CD4-positive, alpha-beta T cell treated with Interleukin-6 for 4 hours (primary cell): ENCODE measurements at places on chromosomes 6 and 20.

- no peak for DNase-seq
Observed at GRCh38 chr6:46651006-46651405, 1.6 kb downstream of the CYP39A1 start.

- no peak for DNase-seq
Observed at GRCh38 chr6:122869437-122870024, 80.5 kb downstream of the SMPDL3A start.

- DNase-seq = no peak
Observed at GRCh38 chr20:25588491-25588890, 3.2 kb upstream of the NINL start.

DNA sequence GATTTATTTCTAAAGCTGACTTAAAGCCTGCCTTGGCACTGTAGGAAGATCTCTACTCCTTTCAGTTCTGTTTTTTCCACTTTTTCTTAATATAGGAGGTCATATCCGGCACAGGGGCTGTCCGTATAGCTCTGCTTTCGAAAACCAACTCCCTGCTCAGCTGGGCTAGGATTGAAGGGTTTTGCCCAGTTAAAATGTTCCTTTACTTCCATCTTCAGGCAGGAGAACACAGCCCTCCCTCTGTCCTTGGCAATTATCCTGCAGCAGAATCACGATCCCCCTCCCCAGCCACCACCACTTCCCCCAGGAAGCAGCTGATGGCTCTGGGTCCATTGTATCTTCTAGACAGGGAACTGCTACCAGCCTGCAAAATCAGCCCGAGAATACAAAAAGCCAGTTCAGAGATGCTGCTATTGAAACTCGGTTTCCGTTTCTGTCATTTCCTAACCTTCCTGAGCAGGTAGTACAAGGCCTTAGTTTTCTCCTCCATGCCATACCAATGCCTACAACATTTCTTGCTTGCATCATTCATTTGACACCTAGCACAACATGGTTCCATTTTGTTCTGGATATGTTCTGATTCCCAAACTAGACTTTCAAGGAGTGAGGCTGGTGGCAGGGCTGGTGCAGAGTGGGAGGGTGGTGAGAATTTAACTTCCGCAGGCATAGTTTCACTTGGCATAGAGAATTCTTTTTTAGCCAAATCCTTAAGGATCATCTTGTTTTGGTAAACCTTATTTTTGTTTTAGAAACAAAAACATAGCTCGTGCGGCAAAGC, 53.9 kb downstream of the FAM50B start:
- no peak for DNase-seq

DNA sequence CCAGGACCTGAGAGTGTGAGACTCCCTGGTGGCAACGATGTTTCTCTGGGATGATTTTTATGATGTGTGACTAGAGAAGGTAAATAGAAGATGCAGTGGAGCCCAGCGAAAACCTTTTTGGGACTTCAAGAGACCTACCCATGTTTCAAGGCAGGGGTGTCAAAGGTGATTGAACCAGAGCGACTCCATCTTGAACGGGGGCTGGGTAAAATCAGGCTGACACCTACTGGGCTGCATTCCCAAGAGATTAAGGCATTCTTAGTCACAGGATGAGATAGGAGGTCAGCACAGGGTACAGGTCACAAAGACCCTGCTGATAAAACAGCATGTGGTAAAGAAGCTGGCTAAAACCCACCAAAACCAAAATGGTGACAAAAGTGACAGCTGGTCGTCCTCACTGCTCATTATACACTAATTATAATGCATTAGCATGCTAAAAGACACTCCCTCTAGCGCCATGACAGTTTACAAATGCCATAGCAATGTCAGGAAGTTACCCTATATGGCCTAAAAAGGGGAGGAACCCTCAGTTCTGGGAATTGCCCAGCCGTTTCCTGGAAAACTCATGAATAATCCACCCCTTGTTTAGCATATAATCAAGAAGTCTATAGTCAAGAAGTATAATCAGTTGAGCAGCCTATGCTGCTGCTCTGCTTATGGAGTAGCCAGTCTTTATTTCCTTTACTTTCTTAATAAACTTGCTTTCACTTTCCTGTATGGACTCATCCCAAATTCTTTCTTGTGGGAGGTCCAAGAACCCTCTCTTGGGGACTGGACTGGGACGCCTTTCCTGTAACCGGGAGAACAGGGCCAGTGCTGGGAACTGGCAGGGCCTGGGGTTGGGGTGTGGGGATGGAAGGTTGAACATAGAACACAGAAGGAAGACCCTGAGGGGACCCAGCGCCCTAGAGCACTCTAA, 526.4 kb downstream of the QKI start:
- DNase-seq = no peak

GRCh38 chr6:122832459-122832858, 43.4 kb downstream of the SMPDL3A start:
- DNase-seq = no peak

DNA sequence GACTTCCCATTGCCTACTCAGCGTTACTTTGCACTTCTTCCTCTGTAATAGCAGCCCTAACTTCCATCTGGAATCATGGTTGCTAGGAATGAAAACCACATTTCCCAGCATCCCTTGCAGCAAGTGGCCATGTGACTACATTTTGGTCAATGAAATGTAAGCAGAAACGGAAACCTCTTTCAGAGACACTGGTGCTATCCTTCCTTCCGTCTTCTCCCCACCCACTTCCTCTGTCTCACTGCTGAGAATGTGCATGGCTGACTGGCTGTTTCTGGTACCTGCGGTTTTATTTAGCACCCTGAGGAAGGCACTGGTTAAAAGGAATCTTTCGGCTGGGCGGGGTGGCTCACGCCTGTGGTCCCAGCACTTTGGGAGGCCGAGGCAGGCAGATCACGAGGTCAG, 107.4 kb downstream of the SCML4 start:
- peak; percentile 85 for DNase-seq

GRCh38 chr6:164184410-164184809, 769.9 kb downstream of the QKI start:
- DNase-seq = no peak

- DNase-seq = peak; percentile 32
Observed at GRCh38 chr6:45494416-45495135, 116.8 kb upstream of the SUPT3H start.

- DNase-seq = no peak
Observed at GRCh38 chr20:57231951-57232428, 34.5 kb downstream of the BMP7 start.

DNA sequence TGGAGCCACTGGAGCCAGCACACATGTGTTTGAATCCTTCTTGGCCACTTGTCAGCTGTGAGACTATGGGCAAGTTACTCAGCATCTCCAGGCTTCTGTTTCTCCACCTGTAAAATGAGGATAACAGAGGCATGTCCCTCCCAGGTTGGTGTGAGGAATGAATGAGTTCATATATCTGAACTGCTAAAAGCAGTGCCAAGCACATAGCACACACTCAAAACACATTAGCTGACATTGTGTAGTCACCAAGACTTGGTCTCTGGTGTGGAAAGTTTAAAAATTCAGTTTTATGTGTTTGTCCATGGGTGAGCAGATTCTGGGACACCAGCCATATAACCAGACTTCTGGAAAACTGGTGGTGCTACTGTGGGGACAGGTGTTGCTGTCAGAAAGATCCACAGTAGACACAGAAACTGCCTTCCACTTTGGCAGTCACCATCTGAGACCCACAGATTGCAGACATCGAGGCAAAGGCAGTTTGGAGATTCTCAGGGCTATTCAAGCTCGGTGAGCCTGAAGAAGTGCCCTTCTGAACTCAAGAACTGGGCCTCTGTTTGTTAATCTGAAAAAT, 115.8 kb downstream of the MRPL14 start:
- no peak for DNase-seq

GRCh38 chr6:162198925-162199324, 528.6 kb downstream of the PRKN start:
- DNase-seq = no peak

DNA sequence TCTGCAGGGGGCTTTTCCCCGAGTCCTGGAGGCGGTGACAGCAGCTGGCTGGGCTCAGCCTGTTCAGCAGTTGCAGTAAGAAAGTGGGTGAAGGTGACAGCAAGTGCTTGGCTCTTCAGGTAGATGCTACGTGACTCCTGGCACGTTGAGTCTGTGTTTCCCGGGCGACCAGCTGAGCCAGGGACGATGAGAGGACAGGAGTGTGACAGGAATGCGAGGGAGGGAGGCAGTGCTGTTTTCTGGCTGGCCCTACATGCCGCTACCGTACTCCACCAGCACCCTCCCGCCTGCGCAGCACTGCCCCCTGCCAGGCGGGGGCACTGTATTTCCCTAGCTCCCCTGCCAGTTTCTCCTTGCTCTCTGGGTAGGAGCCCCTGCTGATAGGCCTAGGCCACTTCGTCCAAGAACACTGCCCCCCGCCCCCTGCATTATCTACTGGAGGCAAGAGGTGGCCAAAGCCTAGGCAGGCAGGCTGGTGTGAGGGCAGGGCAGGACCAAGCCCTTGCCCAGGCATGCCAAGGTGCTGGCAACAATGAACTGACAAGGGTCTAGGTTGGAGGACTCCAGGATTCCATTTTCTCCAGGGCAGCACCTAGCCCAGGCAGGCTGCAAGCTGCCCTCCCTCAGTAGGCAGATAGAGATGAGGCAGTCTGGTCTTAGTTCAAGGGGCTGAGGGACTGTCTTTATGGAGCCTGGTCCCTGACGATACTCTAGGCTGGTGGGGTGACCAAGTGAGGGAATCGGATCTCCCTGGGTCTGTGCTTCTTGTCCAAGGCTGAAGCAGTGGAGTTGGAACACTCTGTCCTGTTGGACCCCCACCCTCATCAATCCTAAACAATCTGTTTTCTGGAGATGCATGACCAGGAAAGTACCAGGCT, 19.2 kb downstream of the MRPS18A start:
- peak; percentile 52 for DNase-seq

DNA sequence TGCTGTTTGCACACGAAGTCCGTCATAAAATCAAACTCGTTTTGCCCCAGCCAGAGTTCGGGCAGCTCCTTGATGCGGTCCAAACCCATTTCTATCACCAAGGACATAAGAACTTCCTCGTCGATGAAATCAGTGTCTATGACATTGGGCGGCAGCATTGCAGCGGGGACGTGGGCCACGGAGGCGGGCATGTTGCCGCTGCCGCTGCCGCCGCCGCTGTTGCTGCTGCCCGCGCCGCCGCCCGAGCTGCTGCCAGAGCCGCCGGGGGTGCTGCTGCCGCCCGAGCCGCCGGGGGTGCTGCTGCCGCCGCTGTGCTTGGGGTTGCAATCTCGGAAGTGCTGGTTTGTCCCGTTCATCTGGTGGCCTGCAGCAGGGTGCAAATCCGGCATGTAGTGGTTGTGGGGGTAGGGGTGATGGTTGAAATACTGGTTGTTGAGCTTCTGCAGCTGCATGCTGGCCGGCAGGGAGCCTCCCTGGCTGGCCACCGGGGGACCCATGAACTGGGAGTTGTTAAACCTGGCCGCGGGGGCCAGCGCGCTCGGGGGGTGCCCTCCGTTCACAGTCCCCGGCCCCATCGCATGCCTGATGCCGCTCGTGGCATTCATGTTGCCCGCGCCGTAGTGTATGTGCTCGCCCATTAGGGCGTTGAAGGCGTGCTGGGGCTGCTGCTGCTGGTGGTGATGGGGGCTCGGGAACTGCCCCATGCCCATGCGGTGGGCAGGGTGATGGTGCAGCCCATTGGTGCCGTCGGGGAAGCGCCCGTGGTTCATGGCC, 1.1 kb downstream of the CITED2 start:
- peak; percentile 79 for DNase-seq

DNA sequence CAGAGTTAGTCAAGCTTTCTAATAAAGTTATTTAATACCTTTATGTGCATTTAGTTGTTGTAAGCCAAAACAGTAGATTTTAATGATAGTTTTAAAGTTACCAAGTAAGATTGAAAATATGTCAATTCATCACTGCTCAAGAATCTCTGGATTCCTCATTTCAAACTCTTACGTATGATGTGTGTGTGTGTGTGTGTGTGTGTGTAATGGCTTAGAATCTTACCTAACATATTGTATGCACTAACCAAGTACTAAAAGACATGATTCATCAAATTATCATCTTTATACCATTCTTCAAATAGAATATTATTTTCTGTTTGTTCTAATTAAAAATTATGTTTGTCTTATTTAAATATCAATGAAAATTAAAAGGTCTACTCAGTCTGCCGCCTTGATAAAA, 41.5 kb upstream of the ZNF337 start:
- DNase-seq = no peak

DNA sequence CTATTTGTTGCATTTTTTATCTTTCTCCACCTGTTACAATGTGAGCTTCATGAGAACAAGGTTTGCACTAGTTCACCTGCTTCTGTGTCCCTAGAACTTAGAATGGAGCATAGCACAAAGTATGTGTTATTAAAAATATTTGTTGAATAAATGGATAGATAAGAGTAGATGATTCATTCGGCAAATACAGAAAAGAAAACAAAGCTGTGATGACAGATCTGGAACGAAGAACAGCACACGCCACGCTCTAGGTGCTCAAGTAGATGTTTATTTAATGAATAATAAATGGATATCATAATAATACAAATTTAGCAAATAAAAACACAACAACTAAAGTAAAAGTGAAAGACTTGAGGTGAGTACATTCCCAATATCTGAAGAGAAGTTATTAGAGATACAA, 273.1 kb downstream of the HAO1 start:
- DNase-seq = no peak
